ENCODE measurements at places on chromosomes 1 and 21.

- no peak for DNase-seq
Observed at GRCh38 chr1:29543586-29543985, 307.3 kb downstream of the PTPRU start.

DNA sequence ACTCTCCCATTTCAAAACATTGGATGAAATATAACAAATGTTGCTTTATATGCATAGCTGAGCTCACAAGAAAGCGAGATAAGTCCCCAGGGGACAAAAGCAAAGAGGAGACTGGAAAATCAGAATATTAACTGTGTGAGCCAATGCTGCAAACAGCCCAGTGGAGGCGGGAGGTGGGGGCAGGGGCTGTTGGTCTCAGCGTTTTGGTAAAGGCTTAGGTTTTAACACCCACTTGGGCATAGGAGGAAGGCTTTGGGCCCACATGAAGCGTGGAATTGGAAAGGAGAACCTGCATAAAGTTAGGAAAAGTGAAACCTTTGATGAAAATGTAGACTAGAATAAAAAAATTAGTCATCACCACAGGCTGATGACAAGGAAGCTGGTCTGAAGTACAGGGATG is 30.2 kb upstream of the SMIM12 start:
- DNase-seq: no peak

DNA sequence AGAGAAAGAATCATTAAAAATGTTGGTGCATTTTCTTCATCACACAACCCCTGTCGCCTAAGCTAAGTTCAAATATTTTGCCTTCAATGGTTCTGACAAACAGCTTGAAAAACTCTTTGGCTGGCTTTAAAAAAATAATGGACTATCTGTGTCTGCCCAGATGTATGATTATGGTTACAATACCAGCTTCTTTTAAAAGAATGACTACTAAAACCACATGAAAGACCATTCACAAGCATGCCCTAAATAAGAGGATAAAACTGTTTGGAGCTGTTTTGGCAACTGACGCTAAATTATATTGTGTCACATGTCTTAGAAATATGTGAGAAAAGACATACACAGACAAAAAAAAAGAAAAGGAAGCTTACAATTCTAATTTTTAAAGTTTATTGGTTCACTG is 23.7 kb upstream of the PLPPR4 start:
- no peak for DNase-seq

DNA sequence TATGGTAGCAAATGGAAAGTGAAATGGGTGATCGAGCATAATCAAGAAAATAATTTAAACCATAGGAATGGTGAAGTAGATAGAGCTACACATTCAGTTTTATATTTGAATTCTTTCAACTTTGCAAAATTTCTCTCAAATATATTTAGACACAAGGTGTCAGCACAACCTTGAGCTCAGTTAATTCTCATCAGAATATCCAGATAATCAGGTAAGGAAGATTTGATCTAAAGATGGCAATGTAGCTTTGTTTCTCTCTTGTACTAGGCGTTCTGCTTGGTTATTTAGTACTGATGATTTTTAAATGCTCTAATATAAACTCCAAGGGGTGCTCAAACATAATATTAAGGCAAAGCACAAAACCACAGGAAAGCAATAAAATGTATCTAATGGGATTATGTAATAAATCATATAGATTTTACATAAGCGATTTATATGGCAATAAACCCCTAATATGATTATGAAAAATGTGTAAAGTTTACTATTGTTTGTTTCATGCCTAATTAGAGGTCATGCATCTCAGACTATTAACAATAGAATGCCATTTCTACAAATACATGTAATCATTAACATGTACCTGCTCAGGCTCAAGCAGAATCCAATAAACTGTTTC is 32.4 kb upstream of the SERTAD4 start:
- no peak for DNase-seq

DNA sequence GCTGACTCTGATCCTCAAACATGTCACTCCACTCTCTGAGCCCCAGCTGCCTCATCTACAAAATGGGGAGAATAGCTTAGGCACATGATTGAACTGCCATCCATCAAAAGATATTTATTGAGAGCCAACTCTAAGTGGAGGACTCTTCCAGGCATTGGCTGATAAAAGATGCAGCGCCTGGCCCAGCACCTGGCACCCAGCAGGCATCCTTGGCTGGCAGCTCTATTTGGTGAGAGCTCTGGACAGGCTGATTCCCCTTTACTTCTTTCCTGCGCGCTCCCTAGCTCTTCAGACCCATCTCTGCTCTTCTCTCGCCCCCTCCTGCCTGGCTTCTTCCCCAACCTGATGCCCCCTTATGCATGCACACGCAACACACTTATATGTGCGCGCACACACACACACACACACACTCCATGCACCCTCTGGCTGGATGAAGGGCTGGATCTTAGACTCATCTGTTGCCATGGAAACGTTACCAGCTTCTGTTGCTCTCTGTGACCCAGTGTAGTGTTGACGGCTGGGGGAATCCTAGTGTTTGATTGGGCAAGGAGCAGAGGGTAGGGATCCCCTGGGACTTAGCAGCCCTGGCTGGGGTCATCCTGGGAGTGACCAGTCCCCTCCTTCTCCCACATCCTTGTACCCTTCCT is 49.3 kb downstream of the VWA5B1 start:
- DNase-seq: no peak

DNA sequence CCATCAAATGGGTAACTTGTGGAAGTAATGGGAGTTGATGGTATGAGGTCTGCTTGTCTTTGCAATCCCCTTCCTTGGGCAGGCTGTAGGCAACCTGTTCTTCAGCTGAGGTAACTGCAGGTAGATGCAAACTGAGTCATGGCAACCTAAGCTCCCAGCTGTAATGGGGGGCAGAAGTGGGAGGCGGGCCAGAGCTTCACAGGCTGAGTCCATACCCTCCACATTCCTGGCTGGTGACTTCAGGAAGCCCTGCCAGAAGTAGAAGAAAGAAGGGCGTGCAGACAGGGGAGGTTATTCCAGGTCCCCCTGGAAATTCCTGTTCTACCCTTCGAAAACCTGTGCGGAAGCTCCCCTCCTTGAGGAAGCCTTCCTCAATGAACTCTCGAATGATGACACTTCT is 44.9 kb downstream of the ARHGEF11 start:
- DNase-seq: no peak

- DNase-seq: no peak
Observed at GRCh38 chr1:31691951-31692350, 11.9 kb downstream of the COL16A1 start.

DNA sequence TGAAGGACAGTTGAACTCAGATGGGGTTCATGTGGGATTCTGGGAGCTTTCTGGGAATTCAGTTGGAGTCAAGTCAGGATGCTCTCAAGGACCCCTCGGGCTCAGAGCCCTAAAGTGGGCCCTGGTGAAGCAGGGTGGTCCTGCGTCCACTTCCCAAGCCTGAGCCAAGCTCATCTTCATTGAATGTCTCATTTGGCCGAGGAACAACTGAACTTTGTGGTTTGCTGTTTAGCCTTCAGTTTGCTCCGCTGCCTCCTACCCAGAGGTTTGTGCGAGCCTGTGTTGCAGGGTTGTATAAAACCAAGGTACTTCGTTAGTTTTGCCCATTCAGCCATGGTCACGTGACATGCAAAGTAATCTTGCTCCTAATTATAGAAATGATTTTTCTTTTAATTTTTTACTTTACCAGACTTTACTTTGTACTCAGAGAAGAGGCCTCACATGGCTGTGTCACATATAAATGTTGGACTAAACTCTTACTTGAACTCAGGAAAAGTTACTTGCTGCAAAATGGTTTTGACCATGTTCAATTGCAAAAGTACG is 49.7 kb downstream of the B3GALT5 start:
- no peak for DNase-seq

Data from NCI-H1105 (cell line).